Calu3 (cell line): ENCODE measurements at places on chromosomes 11 and 22. TPM values are rescaled to one million over a fixed set of nuclear protein-coding genes. Genes with fewer than 3 reads are reported as not detected.

NRIP3 gene
- total RNA-seq = 0.73 and 0.83 TPM in 2 replicates

ZP1 gene
- not detected in 2 replicates for total RNA-seq

CYP2D6 gene
- 9.3 and 10.7 TPM in 2 replicates for total RNA-seq

DNA sequence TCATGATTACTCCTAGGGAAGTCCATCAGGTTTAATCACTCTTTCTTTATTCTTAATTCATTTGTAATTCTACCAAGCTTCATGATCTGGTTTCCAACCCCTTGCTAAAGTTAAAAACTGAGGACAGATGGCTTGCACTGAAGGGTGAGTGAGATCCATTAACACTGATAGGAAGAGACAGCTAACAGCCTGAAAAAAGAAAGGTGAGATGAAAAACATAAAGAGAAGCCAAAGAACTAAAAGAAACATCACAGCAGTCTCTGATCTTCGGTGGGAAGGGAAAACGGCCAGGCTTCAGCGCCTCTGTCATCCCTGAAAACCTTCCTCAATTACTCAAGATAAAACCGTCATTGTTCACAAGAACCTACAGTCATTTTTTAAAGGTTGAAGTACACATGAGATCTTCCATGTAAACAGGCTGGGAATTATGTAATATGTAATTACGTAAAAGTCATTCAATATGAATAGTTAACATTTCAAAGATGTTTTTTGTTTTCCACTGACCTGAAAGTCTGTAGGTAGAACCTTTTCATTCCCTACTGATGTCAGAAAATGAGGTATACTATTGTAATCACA is 41.3 kb downstream of the VSIG10L2 start:
- no peak for DNase-seq

GRCh38 chr11:125281831-125282595 is 117.5 kb downstream of the PKNOX2 start:
- DNase-seq = no peak

DNA sequence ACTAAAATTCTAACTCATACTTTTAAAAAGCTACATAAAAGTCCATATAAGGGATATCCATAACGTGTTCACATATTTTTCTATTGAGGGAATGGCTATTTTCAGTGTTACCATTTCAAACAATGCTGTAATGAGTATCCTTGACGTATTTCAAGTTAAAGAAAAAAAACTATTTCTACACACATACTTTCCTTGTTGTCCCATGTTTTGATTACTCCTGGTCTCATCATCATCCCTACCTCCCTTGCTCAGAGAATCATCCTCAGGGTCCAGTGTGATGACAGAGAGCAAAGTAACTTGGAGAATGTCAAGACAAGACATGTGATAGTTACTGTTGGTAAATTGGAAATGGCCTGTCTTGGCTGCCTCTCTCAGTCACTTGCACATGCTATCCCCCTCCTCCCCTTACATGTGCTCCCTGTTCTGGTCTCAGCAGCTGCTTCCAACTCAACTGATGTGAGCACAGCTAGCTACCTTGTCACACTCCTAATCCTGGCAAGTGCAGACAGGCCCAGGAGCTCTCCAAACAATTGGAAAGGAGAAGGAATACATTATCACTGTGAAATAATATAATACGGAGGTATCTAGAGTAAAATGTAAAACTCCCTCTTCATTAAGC is 21.8 kb downstream of the NUMA1 start:
- no peak for DNase-seq

- DNase-seq = no peak
Observed at GRCh38 chr11:16843294-16843693, 104.8 kb downstream of the C11orf58 start.

DNA sequence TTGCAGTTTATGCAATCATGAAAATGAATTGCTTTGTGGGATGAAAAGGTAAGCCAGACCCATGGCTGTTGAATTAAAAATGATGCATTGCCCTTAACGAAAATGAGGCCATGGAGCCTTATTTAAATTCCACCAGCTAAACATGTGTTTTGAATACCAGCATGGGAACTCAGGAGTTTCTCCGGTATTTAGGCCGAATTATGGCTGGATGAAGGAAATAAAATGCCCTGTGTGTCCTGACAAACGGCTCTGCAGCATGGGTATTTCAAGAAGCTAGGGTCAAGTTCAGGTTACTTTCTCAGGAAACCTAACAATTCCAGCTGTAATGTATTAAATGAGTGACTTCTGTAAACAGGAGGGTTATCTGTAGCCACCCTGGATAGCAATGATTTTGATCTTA is 38.3 kb downstream of the AMOTL1 start:
- DNase-seq = no peak
